ENCODE measurements at places on chromosomes 6 and 20. TPM values are rescaled to one million over a fixed set of nuclear protein-coding genes. Genes with fewer than 3 reads are reported as not detected.

The BMP7 gene
- not detected for total RNA-seq

The PDE7B gene
- total RNA-seq: 0.44 TPM

The NOTCH4 gene
- total RNA-seq: 1.2 TPM

- peaks cover 4% of the 10 kb centered on the region for H3K36me3 ChIP-seq
- peaks cover 17% of the 10 kb centered on the region for H3K4me1 ChIP-seq
- H3K27me3 ChIP-seq: no peaks in the 10 kb centered on the region
- peak; percentile 51 for DNase-seq
Observed at GRCh38 chr6:157822245-157823000, 623 bp upstream of the SNX9 start.

DNA sequence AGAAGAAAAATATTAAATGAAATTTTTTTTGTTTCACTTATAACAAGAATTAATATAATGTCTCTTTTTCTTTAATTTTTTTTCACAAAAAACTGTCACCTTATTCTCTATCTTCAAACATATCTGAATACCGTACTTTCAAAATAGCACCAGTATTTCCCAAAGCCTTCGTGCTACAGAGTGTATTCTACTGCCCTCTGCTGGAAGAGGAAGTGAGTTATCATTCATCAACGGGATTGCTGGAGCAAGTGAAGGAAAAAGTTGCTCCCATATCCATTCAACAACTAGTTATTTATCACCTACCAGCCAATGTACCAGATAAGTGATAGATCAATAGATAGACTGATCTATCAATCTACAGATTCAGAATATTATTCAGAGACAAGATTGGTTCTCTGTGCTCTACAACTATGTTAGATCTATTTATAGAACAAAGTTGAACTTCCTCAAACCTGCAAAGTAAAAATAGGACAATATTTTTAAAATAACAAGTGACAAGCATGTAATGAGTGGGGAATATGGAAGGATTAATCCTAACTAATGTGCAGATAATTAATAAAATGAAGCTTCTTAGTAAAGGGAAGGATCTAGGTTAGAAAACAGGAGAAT lies 26.7 kb upstream of the TFAP2B start:
- no peak overlapping the region for H3K4me3 ChIP-seq
- peaks cover 5% of the 10 kb centered on the region for H3K27me3 ChIP-seq
- no peak for DNase-seq

- no peak for DNase-seq
- no peak overlapping the region for H3K27ac ChIP-seq
- H3K27me3 ChIP-seq: peaks cover 2% of the 10 kb centered on the region
- H3K36me3 ChIP-seq: no peaks in the 10 kb centered on the region
- no peak overlapping the region for H3K4me3 ChIP-seq
Observed at GRCh38 chr6:37538107-37538506, 38.4 kb upstream of the CCDC167 start.
